Right forelimb (tissue), 1 donor: ENCODE measurements at places on chromosomes 13 and 19.

- no peak for DNase-seq
These were observed 115.9 kb upstream of the C1QTNF9B start for GRCh38 chr13:24013189-24013588.

DNA sequence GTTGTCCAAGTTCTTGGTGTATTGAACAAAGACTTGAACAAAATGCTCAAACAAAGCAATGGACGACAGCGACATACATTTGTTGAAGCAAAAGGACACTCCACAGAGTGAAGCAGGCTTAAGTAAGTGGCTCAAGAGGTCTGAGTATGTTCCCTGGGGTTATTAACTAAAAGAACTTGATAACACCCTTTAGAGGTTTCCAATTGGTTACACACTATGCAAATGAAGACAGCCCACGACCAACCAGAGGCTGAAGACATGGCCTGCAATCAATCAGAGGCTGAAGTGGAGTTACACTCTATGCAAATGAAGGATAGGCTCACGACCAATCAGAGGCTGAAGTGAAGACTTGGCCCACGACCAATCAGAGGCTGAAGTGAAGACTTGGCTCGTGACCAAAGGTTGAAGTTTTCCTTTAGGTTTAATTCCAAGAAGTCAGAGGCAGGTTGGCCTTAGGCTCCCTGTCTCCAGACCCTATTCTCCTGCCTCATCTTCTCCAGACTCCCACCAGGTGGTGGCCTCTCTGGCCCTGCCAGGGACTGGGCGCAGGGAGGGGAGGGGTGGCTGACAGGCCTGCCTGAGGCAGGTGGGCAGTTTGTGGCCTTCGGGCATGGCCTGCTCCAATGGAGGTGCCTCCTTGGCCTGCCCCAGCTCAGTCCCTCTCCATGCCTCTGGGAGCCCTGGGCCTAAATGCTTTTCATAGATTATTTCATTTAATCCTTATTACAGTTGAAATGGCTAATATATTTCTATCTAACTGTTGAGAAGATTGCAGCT is 38.1 kb downstream of the CCDC169 start:
- DNase-seq: no peak

GRCh38 chr13:36258831-36259230 is 38.8 kb downstream of the CCDC169 start:
- DNase-seq: no peak

- DNase-seq: peak; percentile 83
These were observed 125.0 kb downstream of the STK24 start for GRCh38 chr13:98451676-98452470.

- no peak for DNase-seq
These were observed 5.3 kb downstream of the FAM187B start for GRCh38 chr19:35223084-35223790.

DNA sequence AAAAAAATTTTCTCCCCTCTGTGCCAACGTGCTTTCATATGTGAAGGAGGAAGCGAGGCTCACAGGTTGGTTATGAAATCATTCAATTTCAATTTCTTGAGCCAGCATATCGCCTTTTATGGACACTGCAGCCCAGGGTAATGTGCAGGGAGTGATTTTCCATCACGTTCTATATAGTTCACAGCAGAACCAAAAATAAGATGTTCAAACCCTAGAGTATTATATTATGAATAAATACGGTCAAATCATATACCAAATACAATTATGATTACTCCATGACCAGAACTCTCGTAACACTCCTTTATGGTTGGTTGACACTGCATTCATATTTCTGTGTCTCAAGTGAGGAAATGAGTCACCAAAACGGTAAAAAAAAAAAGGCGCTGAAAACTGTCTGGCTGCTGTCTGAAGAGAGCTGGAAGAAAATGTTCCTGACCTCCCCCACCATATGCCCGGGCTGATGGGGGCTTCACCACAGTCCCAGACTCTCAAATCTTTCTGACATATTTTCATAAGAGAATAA is 75.8 kb upstream of the UBAC2 start:
- DNase-seq: peak; percentile 52

- no peak for DNase-seq
These were observed 1390.5 kb downstream of the EFNB2 start for GRCh38 chr13:105144936-105145335.

GRCh38 chr19:30064771-30065494 is 122.9 kb downstream of the URI1 start:
- DNase-seq: peak; percentile 24

DNA sequence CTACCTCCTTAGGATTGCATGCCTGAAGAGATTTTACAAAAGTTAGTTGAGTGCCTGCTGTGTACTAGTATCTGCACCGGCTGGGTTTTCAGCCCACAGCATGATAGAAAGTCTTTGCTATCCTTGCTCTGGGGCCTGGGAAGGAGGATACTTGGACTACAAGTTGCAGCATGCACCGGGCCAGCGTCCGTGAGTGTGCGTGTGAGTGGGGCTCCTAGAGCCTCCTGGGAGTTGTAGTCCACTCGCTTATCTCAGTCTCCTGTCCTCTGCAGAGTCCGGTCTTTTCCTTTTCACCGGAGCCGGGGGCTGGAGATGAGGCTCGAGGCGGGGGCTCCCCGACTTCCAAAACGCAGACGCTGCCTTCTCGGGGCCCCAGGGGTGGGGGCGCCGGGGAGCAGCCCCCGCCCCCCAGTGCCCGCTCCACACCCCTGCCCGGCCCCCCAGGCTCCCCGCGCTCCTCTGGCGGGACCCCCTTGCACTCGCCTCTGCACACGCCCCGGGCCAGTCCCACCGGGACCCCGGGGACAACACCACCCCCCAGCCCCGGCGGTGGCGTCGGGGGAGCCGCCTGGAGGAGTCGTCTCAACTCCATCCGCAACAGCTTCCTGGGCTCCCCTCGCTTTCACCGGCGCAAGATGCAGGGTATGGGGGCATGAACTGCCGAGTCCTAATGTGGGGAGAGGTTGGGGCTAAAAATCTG is 20.6 kb downstream of the BRSK1 start:
- no peak for DNase-seq

DNA sequence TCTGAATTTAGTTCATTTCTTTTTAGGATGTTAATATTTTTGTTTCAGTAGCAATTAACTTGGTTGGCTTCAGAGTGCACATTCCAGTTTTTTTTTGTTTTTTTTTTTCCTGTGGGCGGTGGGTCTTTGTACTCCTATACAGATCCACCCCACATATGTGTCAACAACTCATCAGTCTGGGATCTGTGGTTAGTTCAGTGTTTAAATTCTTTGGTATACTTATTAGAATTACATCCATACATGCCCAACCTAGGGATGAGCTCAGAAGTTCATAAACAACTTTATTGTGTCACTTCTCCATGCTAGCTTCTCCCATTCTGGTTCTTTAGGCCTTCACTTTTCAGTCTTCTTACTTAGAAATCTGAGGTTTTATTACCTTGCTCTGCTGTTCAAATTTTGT is 50.9 kb downstream of the PCCA start:
- DNase-seq: no peak

GRCh38 chr13:52652980-52653303 is 306 bp downstream of the SUGT1 start:
- DNase-seq: no peak

- peak; percentile 42 for DNase-seq
These were observed 2.8 kb upstream of the USF2 start for GRCh38 chr19:35265900-35266519.

- DNase-seq: no peak
These were observed 1003.2 kb upstream of the PCDH20 start for GRCh38 chr13:62418872-62419271.

GRCh38 chr19:7505682-7506384 is 10.1 kb upstream of the ZNF358 start:
- no peak for DNase-seq

GRCh38 chr13:113466383-113466782 is 13.1 kb upstream of the ADPRHL1 start:
- no peak for DNase-seq

DNA sequence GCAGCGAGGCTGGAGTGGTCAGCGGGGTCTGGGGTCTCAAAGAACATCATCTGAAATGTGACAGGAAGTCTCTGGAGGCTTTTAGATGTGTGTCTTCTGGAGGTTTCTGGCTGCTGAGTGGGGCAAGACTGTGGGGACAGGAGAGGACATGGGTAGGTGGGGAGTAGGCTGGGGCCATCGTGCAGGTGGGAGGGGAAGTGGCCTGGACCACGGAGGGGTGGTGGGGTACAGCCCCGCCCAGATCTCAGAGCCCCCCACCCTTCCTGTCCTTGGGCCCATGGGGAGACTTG is 6.2 kb downstream of the AP1M1 start:
- no peak for DNase-seq

- DNase-seq: no peak
These were observed 167.9 kb downstream of the PDS5B start for GRCh38 chr13:32754179-32754578.

- DNase-seq: no peak
These were observed 11.7 kb downstream of the CEACAM4 start for GRCh38 chr19:41615207-41615606.

DNA sequence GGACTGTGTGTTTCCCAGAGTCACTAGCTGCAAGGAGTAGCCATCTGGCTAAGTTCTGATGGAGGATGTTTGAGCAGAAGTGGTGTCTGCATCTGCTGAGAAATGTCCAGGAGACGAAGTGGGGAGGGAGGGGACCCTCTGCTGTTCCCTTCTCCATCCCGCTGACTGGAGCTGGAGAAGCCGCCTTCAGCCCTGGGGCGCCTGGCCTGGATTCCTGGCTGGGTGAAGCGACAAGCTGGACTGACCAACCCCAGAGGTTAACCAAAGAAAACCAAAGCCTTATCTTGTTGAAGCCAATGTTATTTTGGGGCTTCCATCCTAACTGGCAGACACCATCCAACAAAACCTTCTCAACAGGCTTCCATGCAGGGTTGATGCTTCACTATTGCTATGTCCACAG is 67.6 kb downstream of the SLC7A1 start:
- no peak for DNase-seq

- no peak for DNase-seq
These were observed 27.8 kb downstream of the MBNL2 start for GRCh38 chr13:97249796-97250495.

DNA sequence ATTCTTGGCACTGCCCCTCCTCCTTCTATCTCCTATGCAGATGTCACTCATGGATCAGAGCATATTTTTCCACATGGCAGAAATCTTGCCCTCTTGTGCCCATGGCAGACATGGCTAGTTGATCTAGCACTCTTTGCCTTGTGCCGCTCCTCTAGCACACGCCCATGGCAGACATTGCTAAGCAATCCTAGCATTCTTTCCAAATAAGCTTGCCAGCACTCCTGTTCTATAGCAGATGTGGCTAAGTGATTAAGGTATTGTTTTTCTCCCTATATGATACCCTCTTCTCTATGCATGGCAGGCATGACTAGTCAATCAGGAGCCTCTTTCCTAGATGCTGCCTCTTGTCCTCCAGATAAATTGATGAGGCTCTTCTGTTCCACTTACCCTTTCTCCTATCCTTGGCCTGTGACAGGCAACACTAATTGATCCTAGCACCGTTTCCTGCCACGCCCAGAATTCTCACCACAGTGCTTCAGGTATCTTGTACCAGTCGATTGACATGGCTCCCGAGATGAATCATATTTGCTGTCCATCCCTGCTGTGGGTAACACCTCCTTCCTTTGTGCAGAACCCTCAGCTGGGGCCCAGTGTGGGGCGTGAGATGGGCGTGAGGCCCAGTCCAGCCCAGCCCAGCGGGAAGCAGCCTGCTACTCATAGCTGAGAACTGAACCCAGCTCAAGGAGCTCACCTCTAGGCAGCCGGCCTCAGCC is 26.9 kb downstream of the TMED1 start:
- DNase-seq: no peak

- no peak for DNase-seq
These were observed at the start of gene CEACAM16 for GRCh38 chr19:44698492-44699201. CEACAM16 (plus strand) TSS chr19:44699151; CDS start chr19:44701457, 2,306 bp downstream.

- DNase-seq: no peak
These were observed 1.4 kb downstream of the SERTM1 start for GRCh38 chr13:36675213-36675536.

DNA sequence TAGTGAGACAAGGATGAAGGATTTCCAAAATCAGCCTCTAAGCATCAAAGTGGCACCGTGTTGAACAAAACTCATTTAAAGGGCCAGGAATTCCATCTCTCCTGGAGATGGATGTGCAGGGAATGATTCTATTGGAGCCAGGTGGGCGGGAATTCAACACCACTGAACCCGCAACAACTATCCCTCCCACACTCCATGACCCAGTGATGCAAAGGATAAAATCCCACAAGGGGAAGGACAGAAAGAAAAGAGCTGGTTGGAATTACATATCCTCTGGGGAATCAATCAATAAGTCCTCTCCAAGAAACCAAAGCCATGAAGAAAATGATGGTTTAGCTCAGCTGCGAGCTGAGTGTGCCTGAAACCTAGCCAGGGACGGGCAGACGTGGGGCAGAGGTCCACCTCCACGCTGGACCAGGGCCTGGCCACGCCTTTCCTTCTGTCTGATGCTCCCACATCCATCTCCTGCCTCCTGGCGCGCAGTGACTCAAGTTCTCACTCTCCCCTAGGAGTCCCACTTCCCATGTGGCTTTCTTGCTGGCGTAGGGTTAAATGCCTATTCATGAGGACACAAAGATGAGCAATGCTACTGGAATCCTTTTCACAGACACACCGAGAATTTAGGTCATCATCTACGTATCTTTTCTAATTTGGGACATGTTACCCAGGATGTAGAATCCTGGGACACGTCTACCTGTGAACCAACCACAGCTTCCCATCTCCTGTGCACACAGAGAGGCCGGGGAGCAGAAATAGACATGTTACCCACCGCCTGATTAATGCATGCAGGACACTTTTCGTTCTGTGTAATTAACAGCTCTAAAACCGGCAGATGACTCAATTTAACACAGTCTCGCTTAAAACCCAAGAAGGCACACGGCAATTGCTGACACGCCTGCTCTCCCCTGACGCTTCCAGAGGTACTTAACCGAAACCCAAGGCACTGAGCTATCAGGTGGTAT is 48.6 kb downstream of the PEPD start:
- no peak for DNase-seq

DNA sequence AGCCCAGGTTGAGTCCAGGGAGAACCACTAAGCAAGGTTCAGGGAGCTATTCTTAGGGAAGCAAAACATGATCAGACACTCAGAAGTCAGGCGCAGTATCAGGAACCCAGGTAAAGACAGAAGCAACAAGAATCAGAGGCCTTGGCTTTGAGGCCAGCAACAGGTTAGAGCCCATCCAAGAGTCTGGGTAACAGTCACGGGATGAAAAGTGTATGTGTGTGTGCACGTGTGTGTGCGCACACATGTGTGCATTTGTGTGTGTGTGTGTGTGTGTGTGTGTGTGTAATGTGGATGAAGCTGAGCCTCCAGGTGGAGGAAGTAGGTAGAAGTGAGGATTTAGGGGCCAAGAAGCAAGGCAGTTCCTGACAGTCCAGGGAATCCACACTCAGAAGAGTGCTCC is 63.1 kb downstream of the CCNA1 start:
- DNase-seq: no peak

DNA sequence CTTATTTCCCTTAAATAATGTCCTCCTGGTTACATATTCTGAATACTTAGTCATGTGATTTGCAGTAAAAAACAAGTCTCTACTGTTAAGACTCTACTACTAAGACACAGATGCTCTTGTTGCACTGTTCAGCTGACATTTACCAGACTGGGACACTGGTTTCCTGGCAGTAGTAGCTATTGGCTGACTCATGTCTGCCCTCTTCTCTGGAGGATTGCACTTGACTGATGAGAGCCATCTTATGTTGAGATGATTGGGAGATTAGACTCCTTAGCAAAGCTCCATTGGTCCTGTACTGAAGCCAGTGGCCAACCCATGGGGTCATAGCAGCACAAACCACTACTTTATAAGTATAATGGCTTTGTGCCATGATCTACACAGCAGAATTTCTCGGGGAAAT is 1672.6 kb upstream of the PCDH20 start:
- DNase-seq: no peak

- no peak for DNase-seq
These were observed 13.9 kb upstream of the ZNF431 start for GRCh38 chr19:21127898-21128297.
